Caco-2 (cell line): ENCODE measurements at places on chromosomes 7 and 10. TPM values are rescaled to one million over a fixed set of nuclear protein-coding genes. Genes with fewer than 3 reads are reported as not detected.
A peak's percentile ranks its signal among the peaks of the same experiment; 100 is the strongest.

The TYW1B gene
- 10.0 and 12.8 TPM in 2 replicates for total RNA-seq

The TRIM50 gene
- total RNA-seq: not detected in 2 replicates

The RP9 gene
- 20.3 and 22.2 TPM in 2 replicates for total RNA-seq

The EBLN1 gene
- total RNA-seq: not detected in 2 replicates

- no peaks in the 10 kb centered on the region; the same call in 1 of the 2 replicates for H3K27me3 ChIP-seq
- peaks cover 11% of the 10 kb centered on the region for H3K4me1 ChIP-seq
Measured at GRCh38 chr7:151378011-151378410, 31.8 kb downstream of the WDR86 start.

DNA sequence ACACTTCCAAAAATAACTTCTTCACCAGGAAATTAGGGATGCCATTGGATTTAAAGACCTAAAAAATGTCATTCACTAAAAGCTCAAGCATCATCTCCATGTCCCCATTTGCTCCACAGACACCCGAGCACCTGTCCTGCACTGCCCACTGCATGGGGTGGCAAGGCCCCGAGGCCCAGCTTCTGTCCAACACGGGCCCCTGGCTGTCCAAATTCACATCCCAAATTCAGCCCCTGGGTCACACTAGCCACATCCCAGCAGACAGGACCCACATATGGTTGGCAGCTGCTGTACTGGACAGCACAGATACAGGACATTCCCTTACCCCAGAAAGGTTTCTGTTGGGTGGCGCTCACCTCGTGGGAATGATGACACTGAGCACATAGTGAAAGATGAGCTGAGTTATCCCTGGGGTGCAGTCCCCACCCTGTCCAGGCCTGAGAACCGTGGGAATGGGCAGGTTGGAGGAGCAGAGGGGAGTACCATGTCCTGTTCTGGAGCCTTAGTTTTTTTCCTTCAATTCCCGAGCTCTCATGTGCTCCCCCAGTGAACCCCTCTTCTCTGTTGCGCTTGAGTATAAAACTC lies 55.3 kb downstream of the CSGALNACT2 start:
- no peaks in the 10 kb centered on the region for H3K27me3 ChIP-seq
- H3K4me3 ChIP-seq: no peak overlapping the region
- no peaks in the 10 kb centered on the region for H3K4me1 ChIP-seq
- no peak overlapping the region for H3K27ac ChIP-seq

DNA sequence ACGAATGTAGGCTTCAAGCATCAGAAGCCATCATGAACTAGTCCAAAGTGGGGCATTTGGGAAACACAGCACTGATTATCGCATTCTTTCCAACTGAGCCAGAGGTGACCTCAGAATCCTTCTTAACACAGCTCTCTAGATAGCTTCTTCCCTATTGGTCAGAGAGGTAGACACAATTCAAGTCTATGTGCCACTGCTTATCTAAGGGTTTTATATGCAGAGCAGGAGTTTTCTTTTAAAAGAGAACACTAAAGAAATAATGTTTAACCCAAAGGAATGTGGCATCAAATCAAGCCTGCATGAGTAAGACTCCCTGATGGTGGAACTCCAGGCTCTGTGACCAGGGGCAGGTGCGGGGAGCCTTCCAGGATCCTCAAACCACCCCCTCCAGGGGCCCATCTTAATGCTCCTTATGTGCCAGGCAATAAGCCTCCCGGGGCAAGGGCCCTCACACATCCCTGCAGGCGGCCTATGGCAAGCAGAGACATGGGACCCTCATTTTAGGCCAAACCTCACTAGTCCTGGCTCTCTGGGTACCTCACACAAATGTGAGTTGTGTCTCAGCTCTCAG lies 13.8 kb downstream of the HSPA12A start:
- no peak overlapping the region for H3K4me3 ChIP-seq
- no peak overlapping the region for H3K27ac ChIP-seq
- no peak for DNase-seq

DNA sequence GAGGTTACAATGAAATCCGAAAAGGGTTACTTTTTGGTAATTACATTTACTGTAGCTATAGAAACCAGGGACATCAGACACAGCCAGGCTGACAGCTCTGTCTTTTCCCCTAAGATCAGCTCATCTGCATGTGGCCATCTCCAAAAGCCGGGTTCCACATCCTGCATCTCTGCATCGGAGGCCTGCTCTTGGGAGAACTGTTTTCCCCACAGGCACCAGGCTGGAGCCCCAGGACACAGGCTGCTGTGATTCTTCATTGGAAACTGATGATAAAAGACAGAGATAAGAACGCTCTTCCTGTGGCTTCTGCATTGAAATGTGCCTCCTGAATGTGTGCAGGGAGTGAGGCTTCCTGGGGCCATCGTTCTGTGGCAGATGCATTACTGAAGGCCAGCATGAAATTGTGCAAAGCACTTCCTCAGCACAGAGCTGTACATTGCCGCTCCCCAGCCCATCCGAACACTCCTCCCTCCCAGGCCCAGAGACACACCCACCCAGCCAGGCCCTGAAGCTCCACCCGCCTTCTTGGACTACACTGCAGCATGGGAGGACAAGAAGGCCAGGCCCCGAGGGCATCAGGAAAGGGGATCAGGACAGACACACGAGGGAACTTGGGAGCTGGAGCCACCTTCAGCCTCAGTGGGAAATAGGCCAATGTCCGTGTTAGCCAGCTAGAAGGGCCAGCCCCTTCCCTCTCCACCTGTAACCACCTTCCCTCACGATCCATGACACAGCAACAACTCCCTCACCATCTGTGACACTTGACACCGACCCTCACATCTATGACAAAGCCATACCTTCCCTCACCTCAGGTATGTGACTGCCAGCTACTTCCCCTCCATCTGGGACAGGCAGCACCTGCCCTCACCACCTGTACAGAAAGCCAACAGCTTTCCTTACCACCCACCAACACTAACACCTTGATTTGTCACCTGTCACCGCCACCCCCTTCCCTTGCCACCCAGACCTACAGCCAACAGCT lies 113.2 kb downstream of the GRID1 start:
- 0 out of 2 replicates have a peak, but pooled peaks cover 1% of the 10 kb centered on the region for H3K27me3 ChIP-seq
- no peak overlapping the region for H3K27ac ChIP-seq

GRCh38 chr10:110511734-110512449 lies 14.2 kb downstream of the DUSP5 start:
- DNase-seq: peak; percentile 70
- H3K27ac ChIP-seq: peak overlapping the region; percentile 62
- 0 out of 2 replicates have a peak, but pooled peaks cover 1% of the 10 kb centered on the region for H3K36me3 ChIP-seq
- no peaks in the 10 kb centered on the region for H3K27me3 ChIP-seq
- H3K4me1 ChIP-seq: peaks cover 22% of the 10 kb centered on the region
- H3K4me3 ChIP-seq: no peak overlapping the region

GRCh38 chr10:75959209-75959608 lies 527.8 kb downstream of the LRMDA start:
- H3K4me1 ChIP-seq: no peaks in the 10 kb centered on the region
- peak; percentile 9 for DNase-seq
- no peak overlapping the region for H3K4me3 ChIP-seq
- no peaks in the 10 kb centered on the region for H3K27me3 ChIP-seq
- H3K27ac ChIP-seq: no peak overlapping the region

- no peaks in the 10 kb centered on the region for H3K27me3 ChIP-seq
- H3K27ac ChIP-seq: peak overlapping the region; percentile 53
- no peaks in the 10 kb centered on the region for H3K36me3 ChIP-seq
Measured at GRCh38 chr10:72690071-72690755, 1.7 kb upstream of the MCU start.

- H3K4me3 ChIP-seq: no peak overlapping the region
- H3K27ac ChIP-seq: no peak overlapping the region
- no peaks in the 10 kb centered on the region; the same call in 1 of the 2 replicates for H3K27me3 ChIP-seq
- H3K36me3 ChIP-seq: no peaks in the 10 kb centered on the region
- no peaks in the 10 kb centered on the region for H3K4me1 ChIP-seq
Measured at GRCh38 chr10:7464691-7465090, 53.9 kb upstream of the SFMBT2 start.

- H3K4me3 ChIP-seq: no peak overlapping the region
- H3K36me3 ChIP-seq: no peaks in the 10 kb centered on the region
- no peaks in the 10 kb centered on the region for H3K27me3 ChIP-seq
- no peak overlapping the region for H3K27ac ChIP-seq
- no peak for DNase-seq
- no peaks in the 10 kb centered on the region for H3K4me1 ChIP-seq
Measured at GRCh38 chr10:78512205-78512550, 478.5 kb downstream of the RPS24 start.

DNA sequence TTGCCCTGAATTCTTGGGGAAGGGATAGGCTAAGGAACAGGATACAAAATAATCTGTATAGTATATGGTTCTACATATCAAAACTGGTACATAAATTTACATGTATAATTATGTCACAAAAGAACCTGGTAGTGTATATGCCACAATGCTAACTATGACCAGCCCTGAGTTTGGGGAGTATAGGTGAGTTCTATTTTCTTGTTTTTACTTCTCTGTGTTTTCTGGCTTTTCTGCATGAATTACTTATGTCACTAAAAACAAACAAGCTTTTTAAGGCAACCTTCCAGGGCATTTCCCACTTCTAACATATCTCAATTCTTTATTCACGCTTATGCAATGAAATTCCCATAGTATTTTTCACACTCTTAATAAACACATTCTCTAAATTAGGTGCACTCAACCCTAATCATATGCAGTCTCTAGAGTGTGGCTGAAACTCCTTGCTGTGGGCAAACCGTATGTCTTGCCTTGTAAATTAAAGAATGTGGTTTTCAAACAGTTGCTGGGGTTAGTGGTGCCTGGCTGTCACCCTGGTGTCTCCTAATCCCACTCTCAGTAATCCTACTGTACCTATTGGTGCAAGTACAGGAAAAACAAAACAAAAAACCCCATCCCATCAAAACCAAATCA lies 14.0 kb upstream of the INSIG1 start:
- H3K27ac ChIP-seq: no peak overlapping the region
- H3K4me1 ChIP-seq: no peaks in the 10 kb centered on the region
- H3K36me3 ChIP-seq: no peaks in the 10 kb centered on the region
- H3K4me3 ChIP-seq: no peak overlapping the region

GRCh38 chr7:81621893-81622292 lies 148.0 kb downstream of the HGF start:
- H3K36me3 ChIP-seq: no peaks in the 10 kb centered on the region
- DNase-seq: no peak
- no peak overlapping the region for H3K4me3 ChIP-seq

GRCh38 chr7:28625432-28625831 lies 213.1 kb downstream of the CREB5 start:
- DNase-seq: no peak
- no peaks in the 10 kb centered on the region for H3K27me3 ChIP-seq
- H3K4me3 ChIP-seq: no peak overlapping the region
- peaks cover 16% of the 10 kb centered on the region; the same call in 1 of the 2 replicates for H3K4me1 ChIP-seq

- no peak overlapping the region for H3K4me3 ChIP-seq
- H3K27ac ChIP-seq: peak overlapping the region; percentile 38
- DNase-seq: peak; percentile 63
- H3K36me3 ChIP-seq: no peaks in the 10 kb centered on the region
Measured at GRCh38 chr10:33571616-33572015, 237.1 kb upstream of the NRP1 start.

DNA sequence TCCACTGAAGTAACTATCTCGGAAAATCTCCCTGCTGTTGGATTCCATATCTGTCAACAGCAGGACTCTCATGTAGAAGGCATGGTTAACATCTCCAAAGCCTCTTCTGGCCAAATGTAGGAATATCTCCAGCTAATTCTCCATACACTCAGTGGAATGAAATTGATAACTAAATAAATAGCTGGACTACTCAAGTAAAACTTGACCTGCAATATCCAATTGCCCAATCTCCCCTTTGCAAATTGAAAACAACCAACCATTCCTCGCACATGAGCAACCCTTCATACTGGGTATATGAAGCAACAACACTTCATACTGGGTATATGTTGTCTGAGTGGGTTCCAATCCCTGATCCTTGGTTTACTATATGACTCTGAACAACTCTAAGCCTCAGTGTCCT lies 105.4 kb upstream of the KMT2E start:
- H3K27me3 ChIP-seq: no peaks in the 10 kb centered on the region; the same call in 1 of the 2 replicates
- H3K4me1 ChIP-seq: no peaks in the 10 kb centered on the region
- DNase-seq: no peak
- no peak overlapping the region for H3K27ac ChIP-seq

DNA sequence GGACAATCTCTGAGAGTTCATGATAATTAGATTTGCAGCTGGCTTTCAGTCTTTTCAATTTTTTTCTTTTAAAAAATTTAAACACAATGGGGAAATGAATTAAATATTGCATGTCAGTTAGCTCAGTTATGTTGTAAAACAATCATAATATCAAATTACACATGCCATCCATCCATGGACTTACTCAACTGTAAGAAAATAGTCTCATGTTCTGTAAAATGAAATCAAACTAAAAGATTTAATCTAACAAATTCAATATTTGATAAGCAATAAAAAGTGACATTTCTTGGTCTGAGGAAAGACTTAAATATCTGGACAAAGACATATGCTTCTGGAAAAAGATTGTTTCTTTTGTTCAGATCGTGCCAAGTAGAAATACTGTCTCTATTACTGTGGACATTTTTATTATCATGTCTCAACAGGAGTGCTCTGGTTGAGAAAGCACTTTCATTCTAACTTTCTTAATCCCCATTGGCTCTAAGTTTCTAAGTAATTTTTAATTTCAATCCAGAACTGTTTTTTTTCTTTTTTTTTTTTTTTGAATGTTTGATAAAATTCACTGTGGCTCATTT lies 179.2 kb upstream of the FAM3C start:
- H3K4me3 ChIP-seq: no peak overlapping the region
- H3K27ac ChIP-seq: no peak overlapping the region
- H3K27me3 ChIP-seq: no peaks in the 10 kb centered on the region
- H3K4me1 ChIP-seq: no peaks in the 10 kb centered on the region
- no peak for DNase-seq

DNA sequence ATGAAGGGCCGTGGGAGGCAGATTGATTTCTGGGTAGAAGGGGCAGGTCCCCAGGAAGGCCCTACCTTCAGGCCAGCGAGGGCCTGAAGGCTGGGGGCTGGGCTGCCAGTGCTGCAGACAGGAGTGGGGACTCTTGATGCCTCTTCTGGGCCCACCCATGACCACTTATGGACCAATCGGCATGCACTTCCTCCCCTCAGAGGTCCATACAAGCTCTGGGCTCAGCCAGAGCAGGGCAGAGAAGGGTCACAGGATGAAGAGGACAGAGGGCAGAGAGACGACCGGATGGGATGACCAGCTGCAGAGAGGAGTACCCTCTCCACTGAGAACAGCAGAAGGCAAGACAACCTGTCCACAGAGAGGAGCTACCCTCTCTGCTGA lies 120.1 kb downstream of the DYNC2I1 start:
- H3K27me3 ChIP-seq: no peaks in the 10 kb centered on the region
- no peak overlapping the region; the same call in 1 of the 2 replicates for H3K4me3 ChIP-seq
- no peak for DNase-seq
- H3K4me1 ChIP-seq: no peaks in the 10 kb centered on the region
- no peaks in the 10 kb centered on the region for H3K36me3 ChIP-seq

GRCh38 chr10:93463723-93464476 lies 18.2 kb downstream of the MYOF start:
- H3K27ac ChIP-seq: peak overlapping the region; percentile 97
- H3K27me3 ChIP-seq: no peaks in the 10 kb centered on the region
- H3K4me1 ChIP-seq: peaks cover 72% of the 10 kb centered on the region
- H3K4me3 ChIP-seq: no peak overlapping the region
- H3K36me3 ChIP-seq: peaks cover 3% of the 10 kb centered on the region; the same call in 1 of the 2 replicates
